ENCODE measurements at places on chromosomes 5 and 9. TPM values are rescaled to one million over a fixed set of nuclear protein-coding genes. Genes with fewer than 3 reads are reported as not detected.

DOCK2 gene
- 0.20 TPM for total RNA-seq

DNA sequence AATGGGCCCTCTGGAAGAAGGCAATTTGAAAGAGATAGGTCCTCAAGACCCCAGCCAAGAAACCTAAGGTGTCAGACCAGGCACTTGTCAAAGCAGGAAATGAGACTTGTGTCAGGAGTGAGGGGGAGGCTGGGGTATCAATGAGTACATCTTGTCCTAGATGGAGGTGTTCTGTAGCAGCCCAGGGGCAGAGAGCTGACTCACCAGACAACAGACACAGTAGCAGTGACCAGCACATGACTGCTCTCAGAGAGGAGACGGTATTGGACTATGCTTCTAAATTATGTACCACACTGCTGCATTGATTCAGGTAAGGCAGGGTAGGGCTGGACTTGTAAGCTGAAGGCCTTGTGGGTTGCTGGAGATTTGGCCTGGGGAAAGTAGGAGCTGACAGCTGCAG, 551.2 kb upstream of the KLF4 start:
- no peak for DNase-seq

CCNH gene
- 86.8 TPM for total RNA-seq

DNA sequence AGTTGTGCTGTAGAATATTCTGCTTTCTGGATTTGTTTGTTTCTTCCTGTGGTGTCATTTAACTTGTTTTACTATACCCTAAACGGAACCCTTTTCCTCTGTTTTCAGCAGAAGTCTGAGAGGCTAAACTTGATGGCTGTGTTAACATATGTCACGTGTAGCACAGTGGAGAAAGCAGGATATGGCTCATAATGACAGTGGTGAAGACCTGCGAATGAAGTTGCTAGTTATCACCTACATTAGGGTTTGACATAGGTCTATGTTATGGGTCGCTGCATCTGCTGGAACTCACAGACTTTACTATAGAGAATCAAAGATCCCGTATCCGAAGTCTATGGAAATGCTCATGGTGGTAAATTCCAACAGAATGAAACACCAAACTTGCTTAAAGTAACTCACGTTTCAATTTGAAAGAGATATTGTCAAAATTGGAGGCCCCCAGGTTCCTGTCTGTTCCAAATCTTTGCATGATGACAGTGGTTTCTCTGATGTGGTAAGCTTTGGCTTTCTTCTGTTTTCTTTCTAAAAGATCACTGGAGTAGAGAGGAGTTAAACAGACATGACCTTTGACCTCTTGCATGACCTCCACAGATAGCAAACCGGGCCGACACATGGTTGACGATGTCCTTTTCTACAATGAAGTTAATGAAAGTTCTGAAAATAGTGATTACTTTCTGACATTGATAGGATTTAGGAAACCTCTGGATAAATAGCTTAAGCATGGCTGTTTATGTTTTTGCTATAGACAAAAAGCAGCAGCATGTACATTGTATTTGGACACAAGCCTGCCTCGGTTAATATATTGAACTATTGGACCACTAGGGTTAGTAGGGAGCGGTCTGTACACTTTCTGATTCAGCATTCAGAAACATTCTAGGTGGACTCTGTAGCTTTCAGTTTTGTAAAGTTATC, 3.1 kb upstream of the CATSPER3 start:
- no peak for DNase-seq

IARS1 gene
- 241 TPM for total RNA-seq

DNA sequence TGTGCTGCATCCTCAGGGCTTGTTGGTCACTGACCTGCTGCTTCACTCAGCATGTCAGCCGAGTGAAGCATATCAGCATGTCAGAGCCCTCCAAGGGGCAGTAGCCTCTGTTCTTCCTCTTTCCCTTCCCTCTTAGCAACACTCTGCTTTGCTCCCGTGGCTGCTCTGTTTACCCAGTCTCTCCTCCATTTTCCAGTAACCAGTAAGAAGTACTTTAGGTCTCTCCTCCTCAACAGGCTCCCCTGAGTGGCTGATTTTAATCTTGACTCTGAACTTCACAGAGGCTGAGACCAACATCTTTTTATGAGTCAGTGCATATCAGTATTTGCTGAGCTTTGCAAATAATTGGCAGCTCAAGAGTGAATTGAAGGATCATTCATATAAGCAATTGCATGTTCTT, 18.6 kb upstream of the ADRB2 start:
- no peak for DNase-seq

DNA sequence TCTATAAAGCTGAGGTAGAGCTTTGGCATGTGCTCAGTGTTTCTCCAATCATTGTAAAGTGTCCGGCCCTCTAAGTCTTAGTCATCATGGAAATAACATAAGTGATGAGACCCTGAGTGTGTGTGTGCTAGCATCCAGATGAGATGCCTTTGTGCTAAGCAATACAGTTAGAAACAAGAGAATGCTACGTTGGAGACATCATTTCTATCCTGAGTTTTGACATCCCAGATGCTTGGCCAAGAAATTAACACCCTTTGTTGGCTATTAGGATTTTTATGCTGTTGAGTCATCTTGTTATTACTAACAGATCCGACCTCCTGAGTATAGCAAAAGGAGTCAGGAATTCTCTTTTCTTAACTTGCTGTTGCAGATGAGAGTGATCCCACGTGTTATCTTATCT, 508.0 kb downstream of the GADD45G start:
- no peak for DNase-seq

DNA sequence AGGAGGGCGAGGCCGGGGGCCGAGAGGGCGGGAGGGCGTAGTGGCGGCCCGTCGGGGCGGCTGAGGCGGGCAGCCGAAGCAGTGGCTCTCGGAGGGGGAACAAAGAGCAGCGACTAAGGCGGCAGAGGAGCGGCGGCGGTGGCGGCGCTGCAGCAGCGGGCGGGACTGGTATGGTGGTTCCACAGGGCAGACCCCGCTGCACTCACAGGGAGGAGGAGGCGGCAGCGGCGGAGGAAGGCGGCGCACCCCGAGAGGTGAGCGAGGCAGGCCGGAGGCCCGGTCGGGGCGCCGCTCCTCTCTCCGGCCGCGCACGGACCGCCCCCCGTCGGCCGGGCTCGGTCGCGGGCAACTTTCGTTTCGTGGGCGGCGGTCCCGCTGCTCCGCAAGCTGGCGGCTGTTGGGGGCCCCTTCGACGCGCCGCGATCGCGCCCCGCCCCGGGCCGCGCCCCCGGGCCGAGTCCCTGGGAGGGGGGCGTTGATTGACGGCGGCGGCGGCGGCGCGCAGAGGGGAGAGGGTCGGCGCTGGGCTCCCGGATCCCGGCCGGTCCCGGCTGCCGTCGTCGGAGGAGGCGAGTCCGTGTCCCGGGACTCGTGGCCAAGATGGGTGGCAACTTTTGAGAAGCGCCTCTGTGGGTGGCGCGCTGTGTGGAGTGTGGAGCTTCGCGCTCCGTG, 467 bp downstream of the CNOT6 start:
- no peak for DNase-seq

PCDHA1 gene
- total RNA-seq = not detected

ACOT12 gene
- total RNA-seq = 0.13 TPM

NEUROG1 gene
- total RNA-seq = not detected

DDX4 gene
- total RNA-seq = not detected

GRCh38 chr5:167916706-167917105, 374.7 kb upstream of the WWC1 start:
- DNase-seq = no peak

DNA sequence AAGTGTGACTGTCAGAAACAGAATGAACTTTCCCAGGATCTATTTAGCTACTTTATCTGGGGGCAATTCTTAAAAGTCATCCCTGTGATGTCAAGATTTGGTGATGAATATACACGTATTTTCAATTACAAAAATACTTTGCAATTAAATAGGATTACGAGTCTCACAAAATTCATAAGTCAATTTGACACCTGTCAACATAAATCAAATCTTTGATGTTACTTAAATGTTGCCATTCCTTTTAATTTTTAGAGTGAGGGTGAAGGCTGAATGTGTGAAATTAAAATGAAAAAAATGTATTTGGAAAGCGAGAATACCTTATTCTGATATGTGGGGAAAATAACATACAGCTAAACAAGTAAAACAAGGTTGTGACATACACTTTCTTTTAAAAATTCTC, 202.9 kb downstream of the EPB41L4A start:
- DNase-seq = no peak

SLC34A3 gene
- total RNA-seq = not detected

- no peak for DNase-seq
Measured at GRCh38 chr5:88878976-88879375, 4.0 kb downstream of the MEF2C start.

TMEM232 gene
- 0.39 TPM for total RNA-seq

SHOC1 gene
- total RNA-seq = not detected

- DNase-seq = no peak
Measured at GRCh38 chr9:115194216-115194615, 76.3 kb upstream of the TNC start.

DNA sequence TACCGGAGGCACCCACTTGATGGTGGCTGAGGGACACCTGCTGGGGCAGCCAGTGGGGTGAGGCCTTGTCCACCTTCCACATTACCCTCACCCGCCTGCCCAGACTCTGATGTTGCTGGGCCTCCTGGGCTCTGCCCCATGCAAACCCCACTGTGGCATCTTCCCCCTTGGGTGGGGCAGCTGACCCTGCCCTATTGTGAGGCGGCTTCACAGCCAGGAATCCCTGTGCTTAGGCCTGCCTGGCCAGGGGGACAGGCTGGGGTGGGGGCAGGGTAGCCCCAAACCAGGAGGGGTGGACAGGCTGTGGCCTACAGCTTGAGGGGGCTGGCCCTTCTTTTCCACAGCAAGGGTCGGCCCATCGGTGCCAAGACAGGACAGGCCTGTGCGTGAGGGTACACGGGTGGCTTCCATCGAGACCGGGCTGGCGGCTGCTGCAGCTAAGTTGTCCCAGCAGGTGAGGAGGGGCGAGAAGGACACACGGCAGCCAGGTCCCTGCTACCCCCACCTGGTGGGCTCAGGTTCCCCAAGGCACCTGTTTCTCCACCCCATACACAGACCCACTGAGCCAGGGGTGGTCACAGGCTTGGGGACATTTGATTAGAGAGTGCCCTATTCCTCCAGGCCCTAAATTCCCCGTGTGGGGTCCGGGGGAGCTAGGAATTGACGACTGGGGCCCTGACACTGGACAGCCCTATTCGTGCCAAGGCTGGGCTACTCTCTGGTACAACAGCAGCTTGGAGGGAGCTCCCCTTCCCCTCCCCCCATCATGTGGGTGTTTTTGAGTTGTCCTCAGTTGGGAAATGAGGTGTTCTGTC, 99.2 kb downstream of the PHF2 start:
- no peak for DNase-seq

GRCh38 chr5:125331987-125332598, 585.7 kb upstream of the ZNF608 start:
- DNase-seq = no peak

CMBL gene
- total RNA-seq = 6.1 TPM

- no peak for DNase-seq
Measured at GRCh38 chr5:44001675-44002380, 387.4 kb downstream of the FGF10 start.

GRCh38 chr5:142861011-142861410, 90.8 kb downstream of the ARHGAP26 start:
- no peak for DNase-seq

GRCh38 chr9:27303219-27303618, 6.3 kb upstream of the EQTN start:
- DNase-seq = no peak

DNA sequence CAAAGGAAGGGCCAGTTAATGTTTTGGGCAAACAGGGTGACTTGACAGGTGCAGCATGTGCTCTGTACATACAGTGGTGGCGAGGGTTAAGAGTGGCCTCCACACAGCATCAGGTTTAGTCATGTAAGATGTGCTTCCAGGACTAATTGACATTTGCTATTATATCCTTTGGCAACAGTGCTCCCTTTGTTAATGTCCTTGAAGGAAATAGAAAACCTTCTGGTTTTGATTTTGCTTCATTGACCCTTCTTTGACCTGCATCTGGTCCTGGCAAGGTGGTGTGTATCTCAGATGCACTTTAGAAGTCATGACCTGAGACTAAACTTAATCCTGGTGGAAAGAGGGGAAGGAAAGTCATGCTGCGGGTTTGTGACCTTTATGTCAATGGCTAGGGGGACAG, 440.0 kb downstream of the ENC1 start:
- no peak for DNase-seq

- no peak for DNase-seq
Measured at GRCh38 chr5:169629847-169630548, 7.1 kb upstream of the DOCK2 start.

DNA sequence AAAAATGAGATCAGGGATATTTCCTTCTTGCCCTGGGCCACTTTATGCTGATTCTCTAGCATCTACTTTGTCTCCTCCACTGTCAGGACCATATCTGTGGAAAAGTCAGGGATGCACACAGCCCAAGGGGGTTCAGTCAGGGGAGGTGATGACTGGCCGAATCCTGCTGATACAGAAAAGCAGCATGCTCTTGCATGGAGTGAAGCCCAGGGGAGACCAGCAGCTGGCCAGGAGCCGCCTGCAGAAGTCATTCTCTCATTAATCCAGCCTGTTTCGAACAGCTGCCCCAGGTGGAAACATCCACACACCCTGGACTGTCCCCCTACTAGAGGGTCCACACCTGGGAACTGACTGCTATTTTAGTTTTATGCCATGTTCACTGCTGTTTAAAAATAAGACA, 177.1 kb downstream of the ATP10B start:
- no peak for DNase-seq

GRCh38 chr5:37881359-37881758, 41.5 kb upstream of the GDNF start:
- DNase-seq = no peak

GRCh38 chr5:124888622-124889485, 142.4 kb upstream of the ZNF608 start:
- DNase-seq = no peak

SLC45A2 gene
- 0.13 TPM for total RNA-seq

Data from pulmonary artery endothelial cell (primary cell).